Activated naive CD8-positive, alpha-beta T cell treated with anti-CD3 and anti-CD28 coated beads, Interleukin-2, amount 10 ng/mL, durations not matched to agents 7 days and 5 days (primary cell): ENCODE measurements at places on chromosomes 3 and 15. TPM values are rescaled to one million over a fixed set of nuclear protein-coding genes. Genes with fewer than 3 reads are reported as not detected.

The ITIH1 gene
- not detected for total RNA-seq

The ITPKA gene
- total RNA-seq, result not detected

The COL8A1 gene
- not detected for total RNA-seq

The HDGFL3 gene
- total RNA-seq, result 26.6 TPM

The ARF4 gene
- total RNA-seq, result 46.3 TPM

The FOXB1 gene
- total RNA-seq, result 0.78 TPM
